GM12892 (cell line): ENCODE measurements at places on chromosomes 4 and X.

DNA sequence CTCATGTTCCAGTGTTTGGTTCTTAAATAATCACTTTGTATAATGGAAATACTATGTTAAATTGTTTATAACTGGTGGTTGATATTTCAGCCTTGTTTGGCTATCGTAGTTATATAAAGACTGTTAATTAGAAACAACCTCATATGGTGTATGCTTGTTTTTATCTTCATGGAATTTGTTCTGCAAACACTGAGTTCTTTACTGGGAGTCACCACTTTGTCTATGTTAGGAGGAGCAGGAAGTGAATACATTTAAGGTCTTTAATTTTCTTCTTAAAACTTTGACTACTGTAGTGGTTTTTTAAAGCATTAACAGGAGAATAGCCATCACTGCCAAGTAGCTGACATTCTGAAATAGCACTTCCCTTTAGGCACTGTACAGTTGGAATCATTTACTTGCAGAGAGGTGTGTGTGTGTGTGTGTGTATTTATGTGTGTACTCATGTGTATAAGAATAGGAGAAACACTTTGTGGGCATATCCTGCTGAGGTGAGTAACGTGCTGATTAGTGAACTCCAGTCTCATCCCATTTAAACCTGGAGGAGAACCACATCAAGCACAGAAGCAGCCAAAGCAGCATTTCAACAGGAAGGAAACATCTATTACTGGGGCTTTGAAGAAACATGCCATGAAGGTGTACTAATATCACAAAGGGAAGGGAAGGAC lies 37.8 kb downstream of the TET2 start:
- DNase-seq: no peak

DNA sequence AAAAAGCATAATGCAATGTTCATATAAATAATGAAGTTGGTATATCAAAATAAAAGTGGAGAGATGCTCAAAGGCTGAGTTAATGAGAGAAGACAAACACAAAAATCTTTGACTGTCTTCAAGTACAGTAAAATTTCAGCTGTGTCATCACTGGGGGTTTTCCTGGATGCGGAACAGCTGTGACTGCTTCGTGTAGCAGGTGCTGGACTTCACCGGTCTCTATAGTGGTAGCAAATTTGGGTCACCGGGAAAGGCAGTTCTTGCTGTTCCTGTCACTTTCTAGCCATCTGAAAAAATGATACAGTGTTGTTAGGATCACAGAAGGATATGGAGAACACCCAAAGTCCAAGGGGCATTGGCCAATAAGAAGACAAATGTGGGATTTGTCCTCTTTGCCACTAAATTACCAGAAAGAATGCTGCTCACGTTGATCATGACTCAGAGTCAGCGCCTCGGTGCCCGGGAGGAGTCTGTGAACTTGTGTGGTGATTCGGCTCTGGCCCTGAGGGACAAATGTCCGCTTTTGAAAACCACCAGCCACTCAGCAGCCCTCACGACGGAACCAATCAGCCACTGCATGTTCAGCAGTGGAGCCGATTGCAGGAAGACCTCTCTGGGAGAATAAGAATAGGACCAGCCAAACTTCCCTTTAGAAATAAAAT lies 230.1 kb upstream of the FAT1 start:
- DNase-seq: no peak

GRCh38 chr4:154473497-154473896 lies 18.1 kb downstream of the DCHS2 start:
- DNase-seq: no peak

DNA sequence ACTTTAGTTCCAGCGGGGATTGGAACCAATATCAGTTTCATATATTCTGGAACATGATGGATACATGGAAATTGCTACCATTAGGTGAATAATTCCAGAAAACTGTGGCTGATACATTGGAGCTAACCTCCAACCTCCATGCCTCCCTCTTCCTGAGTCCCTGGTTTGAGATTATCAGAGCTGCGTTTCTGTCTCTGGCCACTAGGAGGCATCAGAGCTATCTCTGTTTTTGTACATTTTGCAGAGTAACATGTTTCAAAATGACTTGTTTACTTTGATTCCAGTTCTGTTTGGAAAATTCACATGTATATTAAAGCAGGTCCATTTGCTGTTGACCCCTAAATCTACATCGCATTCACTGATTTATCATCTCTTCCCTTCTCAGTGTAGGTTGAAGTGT lies 2.4 kb upstream of the RAB40AL start:
- DNase-seq: no peak

- no peak for DNase-seq
Observed at GRCh38 chr4:180809439-180809838, 1433.8 kb upstream of the TENM3 start.

DNA sequence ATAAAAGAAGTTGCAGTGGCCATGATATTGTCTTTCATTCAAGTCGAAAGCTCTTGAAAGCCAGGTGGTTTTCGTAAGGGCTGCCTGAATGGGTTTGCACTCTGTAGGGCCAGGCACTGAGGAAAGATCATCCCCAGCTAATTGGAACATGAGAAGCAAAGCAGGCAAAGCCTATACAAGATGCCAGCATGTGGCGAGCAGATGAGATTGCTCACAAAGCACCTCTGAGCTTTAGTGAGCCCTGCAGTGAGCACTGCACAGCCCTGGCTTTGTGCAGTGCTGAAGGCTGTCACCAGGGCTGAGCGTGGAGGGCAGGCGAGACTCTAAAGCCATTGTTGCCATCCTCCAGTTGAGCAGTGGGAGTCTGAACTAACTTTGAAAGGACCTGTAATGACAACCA lies 53.8 kb downstream of the HADH start:
- DNase-seq: no peak

DNA sequence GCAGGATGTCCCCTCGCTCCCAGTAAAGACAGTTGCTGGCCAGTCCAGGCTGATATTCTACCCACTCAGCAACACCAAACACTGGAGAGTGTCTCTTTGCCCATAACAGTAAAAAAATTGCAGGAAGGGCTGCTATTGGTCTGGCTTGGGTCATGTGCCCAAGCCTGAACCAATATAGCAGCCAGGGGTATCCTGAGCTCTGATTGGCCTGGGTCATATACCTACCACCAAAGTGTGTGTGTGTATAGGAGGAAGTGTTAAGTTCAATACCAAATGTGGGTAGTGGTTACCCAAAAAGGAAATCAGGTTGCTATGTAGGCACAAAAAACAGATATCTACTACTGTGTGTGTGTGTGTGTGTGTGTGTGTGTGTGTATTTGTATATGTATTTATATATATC lies 373.2 kb downstream of the BCOR start:
- DNase-seq: no peak

DNA sequence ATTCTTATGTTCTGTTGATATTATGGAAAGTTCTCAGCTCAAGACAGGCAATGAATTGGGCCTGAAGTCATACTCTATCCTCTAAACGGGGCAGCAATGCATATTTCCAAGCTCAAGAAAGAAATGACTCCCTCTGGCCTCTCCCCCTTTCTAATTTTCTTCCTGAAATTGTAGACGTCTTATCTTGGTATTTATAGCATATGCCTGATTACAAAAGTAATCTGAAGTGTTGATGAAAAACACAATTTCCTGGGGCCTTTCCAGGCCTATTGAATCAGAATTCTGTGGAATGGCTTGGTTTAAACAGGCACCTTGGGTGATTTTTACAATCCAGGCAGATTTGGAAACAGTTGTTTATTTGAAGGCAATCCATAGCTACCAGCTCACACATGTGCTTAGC lies 21.4 kb upstream of the PGRMC2 start:
- no peak for DNase-seq

- no peak for DNase-seq
Observed at GRCh38 chr4:153549405-153549804, 83.2 kb downstream of the TMEM131L start.

GRCh38 chr4:78829296-78829695 lies 53.1 kb downstream of the BMP2K start:
- no peak for DNase-seq

DNA sequence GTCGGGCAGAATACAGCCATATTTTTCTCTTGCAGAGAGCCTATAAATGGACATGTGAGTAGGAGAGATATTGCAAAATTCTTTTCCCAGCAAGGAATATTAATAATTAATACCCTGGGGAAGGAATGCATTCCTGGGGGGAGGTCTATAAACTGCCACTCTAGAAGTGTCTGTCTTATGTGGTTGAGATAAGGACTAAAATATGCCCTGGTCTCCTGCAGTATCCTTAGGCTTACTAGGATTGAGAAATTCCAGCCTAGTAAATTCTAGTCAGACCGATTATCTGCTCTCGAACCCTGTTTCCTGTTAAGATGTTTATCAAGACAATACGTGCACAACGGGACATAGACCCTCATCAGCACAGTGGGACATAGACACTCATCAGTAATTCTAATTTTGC lies 872.6 kb downstream of the FSTL5 start:
- no peak for DNase-seq

- no peak for DNase-seq
Observed at GRCh38 chrX:130224810-130225209, 43.9 kb downstream of the ZNF280C start.

DNA sequence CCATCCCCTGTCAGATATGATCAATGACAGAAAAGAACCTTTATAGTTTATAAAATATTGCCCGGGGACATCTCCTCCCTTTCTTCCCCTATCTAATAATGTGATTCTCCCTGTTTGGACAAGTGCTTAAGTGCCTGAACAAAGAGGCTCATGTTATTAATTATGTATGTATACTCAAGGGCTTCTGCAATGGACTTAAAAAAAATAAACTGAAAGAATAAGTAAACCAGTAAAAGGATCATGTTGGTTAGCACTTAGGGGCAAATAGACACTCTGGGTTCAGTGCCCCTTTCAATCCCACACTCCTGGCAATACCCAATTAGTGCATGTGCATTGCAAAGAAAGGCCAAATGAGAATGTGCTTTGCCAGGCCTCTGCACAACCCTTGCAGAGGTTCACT lies 30.7 kb upstream of the RPS6KA6 start:
- no peak for DNase-seq

DNA sequence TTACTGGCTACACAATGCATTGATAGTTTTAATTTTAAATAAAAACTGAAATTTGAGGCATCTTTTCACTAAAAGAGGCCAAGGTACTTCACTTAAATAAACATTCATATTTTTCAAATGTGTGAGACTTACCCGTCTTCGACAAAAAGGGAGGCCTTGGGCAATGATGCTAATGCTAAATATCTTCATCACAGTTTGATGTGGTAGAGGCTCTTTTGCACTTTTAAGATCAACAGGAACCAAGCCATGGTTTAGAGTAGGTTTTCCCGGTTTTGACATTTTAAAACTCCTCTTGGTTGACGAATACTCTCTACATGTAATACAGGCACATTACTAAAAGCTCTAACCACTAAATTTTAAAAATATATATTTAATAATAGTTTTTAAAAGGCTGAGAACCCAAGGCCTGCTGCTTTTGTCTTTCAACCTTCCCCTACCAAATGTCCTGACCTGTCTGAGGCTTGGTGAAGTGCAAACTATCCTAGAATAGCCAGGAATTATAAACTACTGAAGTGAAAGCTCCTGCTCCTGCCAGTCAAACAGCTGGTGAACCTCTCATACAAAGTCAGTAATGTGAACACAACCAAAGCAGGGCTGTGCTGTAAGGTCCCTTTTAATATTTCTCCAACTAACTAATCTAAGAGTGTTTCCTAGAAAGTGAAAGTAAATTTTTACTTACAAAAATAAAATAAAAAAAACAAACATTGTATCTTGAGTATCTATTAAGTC lies 153.7 kb downstream of the FBXW7 start:
- DNase-seq: no peak

GRCh38 chr4:8237256-8237989 lies 32.1 kb upstream of the HTRA3 start:
- no peak for DNase-seq

DNA sequence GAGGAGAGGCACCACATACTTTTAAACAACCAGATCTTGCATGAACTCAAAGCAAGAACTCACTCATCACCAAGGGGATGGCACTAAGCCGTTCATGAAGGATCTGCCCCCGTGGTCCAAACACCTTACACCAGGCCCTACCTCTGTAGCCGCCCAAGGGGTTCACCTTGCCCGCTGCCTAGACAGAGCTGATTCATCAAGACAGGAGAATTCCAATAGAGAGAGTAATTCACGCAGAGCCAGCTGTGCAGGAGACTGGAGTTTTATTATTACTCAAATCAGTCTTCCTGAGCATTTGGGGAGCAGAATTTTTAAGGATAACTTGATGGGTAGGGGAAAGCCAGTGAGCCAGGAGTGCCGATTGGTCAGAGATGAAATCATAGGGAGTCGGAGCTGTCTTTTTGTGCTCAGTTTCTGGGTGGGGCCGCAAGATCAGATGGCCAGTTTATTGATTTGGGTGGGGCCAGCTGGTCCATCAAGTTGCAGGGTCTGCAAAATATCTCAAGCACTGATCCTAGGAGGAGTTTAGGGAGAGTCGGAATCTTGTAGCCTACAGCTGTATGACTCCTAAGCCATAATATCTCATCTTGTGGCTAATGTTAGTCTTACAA lies 364.7 kb downstream of the PCDH7 start:
- DNase-seq: no peak

- DNase-seq: no peak
Observed at GRCh38 chrX:50579955-50580354, 109.3 kb upstream of the DGKK start.

GRCh38 chr4:163681208-163681821 lies 186.8 kb downstream of the TMA16 start:
- peak; percentile 15 for DNase-seq

DNA sequence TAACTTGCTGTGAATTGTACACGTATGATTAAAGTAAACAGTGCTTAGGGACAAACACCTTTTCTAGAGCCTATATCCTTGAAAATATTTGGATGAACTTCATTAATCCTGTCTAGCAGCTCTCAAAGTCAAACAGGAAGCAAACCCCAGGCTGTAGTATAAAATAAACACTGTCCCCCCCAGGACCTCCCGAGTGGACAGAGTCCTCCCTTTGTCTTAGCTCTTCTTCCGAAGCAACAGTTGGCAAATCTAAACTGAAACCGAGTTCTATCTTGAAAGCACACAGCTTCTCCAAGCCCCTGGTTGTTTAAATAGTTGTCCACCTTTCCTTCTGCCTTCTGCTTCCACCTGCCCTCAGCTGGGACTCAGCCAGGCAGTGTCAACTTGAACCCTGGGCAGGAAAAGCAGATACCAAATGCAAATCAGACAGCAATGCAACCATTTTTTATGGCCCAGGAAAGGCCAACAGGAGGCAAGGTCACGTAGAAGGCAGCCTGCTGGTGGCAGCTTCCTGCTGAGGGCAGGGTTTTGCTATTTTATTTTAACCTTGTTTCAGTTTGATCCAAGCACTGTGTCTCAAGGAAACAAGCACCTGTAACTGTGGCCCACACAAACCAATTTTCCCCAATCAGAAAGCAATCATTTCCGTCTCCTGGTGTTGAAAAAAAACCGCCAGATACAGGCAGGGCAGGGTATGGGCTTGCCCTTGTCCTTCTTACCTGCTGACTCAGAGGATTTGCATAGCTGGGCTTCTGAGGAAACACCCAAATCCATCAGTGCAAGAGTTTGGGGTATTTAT lies 110.3 kb upstream of the KIT start:
- no peak for DNase-seq

- DNase-seq: no peak
Observed at GRCh38 chrX:38018766-38019425, 12.5 kb downstream of the SYTL5 start.

DNA sequence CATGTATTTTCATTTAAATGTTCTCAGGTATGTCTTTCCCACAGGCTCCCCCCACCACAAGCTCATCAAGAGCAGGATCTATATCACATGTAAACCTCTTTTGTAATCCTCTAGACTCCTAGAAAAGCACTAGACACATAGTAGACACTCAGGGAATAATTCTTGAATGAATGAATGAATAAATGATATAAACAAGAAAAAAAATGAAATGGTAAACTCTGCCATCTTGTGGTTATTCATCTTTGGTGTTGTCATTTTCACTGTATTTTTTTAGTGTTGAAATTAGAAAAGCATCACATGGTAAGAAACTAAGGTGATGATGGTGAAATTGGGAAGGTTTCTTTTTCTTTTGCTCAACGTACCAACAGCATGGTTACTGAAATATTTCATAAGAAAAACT lies 34.2 kb upstream of the C1GALT1C1 start:
- no peak for DNase-seq
